ENCODE measurements at places on chromosomes 13 and 19.
A peak's percentile ranks its signal among the peaks of the same experiment; 100 is the strongest.

DNA sequence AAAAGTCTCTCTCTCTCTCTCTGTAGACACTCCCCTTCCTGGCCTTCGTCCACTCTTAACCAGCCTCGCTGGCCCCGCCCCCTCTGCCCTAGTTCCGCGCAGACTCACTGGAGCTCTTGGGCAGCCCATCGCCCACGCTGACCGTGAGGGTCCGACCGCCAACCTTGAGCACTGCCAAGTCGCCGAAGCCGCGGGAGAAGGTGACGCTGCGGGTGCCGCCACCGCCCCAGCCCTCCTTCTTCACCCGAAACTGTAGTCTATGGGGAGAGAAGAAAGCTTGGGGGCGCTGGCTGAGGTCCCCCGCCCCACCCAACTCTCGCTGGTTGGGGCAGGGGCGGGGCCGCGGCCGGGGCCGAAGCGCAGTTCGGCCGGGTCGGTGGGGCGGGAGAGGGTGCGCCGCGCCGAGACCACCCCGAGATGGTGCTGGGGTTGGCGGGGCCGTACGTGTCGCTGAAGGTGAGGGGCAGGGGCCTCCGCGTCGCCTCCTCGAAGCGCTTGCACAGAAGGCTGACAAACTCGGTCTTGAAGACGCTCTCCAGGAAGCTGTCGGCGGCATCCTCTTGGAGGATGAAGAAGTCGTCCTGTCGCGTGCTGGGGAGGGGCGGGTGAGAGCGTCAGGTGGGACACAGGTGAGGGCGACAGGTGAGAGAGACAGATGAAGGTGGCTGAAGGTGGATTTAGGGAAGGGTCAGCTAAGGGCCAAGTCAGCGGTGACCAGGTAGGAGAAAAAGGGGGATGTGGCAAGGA is 12.6 kb upstream of the ZNF414 start:
- DNase-seq = peak; percentile 94

- DNase-seq = peak; percentile 71
Observed at GRCh38 chr13:94369972-94370436, 109.5 kb downstream of the DCT start.

DNA sequence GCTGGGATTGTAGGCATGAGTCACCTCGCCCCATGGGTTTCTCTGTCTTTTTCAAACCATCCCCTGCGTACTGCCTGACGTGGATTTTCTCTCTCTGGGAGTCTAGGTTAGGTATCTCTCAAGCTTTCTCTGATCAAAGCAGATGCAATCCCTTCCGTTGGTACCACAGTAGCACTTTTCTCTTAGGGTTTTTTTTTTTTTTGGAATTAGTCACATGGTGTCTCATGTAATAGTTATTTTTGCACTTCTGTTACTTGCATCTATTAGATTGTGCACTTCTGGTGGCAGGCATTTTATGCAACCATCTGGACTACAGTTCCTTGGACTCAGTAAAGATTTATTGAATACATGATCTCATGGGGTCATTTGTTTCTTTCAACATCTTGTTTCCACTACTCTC is 72.1 kb downstream of the GPC6 start:
- DNase-seq = no peak

DNA sequence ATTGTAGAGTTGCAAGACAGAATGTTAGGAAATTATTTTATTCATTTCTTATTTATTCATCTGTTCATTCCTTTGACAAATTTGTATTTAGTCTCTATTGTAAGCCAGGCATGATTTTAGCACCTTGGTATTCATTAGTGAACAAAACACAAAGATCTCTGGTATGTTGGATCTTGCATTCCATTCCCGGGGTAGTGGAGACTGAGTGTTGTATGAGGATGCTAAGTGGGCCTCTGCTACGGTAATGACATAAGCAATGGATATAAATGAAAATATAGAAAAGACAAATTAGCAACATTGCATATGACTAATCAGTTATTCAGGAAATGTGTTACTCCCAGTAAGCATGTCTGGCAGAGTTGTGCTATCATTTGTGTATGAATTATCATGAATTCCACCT is 449.3 kb downstream of the PCDH17 start:
- DNase-seq = no peak

- no peak for DNase-seq
Observed at GRCh38 chr13:22200440-22200839, 529.6 kb downstream of the FGF9 start.

GRCh38 chr13:104737713-104738112 is 1671.5 kb upstream of the SLC10A2 start:
- DNase-seq = peak; percentile 3

GRCh38 chr13:40673414-40673813 is 7.0 kb upstream of the FOXO1 start:
- DNase-seq = no peak

- no peak for DNase-seq
Observed at GRCh38 chr19:14494411-14494810, 1.5 kb downstream of the GIPC1 start.

GRCh38 chr13:44434766-44435141 is 61.1 kb downstream of the SERP2 start:
- DNase-seq = no peak

- peak; percentile 49 for DNase-seq
Observed at GRCh38 chr19:14563989-14564651, 7.7 kb downstream of the NDUFB7 start.

GRCh38 chr19:9668544-9668943 is 6.4 kb downstream of the ZNF562 start:
- DNase-seq = no peak

- DNase-seq = peak; percentile 18
Observed at GRCh38 chr13:21576426-21576825, 27.5 kb downstream of the MICU2 start.

DNA sequence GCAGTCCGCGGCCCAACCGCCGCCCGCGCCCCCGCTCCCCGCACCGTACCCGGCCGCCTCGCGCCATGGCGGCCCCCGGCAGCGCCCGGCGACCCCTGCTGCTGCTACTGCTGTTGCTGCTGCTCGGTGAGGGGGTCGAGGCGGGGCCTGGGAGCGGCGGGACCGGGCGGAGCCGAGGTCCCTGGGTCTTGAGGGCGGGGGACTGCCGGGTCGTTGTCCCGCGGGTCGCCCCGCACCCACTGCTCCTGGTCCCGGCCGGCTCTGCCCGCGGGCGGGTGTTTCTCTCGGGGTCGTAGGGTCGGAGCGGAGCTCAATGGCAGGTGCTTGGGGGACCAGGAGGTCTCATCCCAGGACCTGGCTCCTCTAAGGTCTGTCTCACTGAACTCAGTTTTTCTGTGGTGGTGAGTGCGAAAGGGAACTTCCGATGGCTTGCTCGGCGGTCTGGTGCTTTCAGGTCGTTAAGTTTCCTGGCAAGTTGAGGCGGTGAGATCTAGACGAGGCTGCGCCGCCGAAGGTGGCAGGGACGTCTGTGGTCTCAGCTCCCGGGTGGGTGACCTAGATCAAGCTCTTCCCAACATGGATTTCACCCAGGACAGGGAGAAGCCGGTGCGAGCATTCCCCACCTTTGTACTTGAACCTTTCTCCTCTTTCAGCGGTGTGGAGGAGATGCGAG is 467 bp downstream of the LAMP1 start:
- DNase-seq = peak; percentile 37

- DNase-seq = peak; percentile 94
Observed at GRCh38 chr13:30880856-30881155, 25.3 kb upstream of the MEDAG start.

DNA sequence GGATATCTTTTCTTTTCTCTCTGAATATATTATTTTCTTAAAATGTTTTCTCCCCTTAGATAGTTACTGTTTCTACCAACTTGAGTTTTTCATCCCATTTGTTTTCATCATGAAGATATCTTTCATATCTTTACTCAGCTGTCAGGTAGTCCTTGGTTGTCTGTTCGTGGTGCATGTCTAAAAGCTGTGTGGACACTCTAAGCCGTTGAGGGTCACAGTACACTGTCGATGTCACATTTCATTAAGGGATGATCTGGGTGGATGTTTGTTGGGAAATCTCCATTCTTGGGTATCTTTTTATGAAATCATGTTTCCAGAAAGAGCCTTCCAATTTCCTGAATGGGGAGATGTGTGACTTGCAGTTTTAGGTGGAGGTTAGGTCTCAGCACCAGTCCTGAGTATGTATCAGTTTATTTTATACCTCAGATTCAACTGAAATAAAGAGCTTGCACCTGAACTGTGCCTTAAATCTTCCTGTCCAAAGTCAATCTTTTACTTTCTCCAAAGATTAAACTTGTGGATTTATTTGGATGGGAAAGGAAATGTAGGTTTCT is 23.2 kb downstream of the ZMYM2 start:
- DNase-seq = no peak

- DNase-seq = peak; percentile 36
Observed at GRCh38 chr19:45402298-45403061, 2.4 kb downstream of the PPP1R13L start.

DNA sequence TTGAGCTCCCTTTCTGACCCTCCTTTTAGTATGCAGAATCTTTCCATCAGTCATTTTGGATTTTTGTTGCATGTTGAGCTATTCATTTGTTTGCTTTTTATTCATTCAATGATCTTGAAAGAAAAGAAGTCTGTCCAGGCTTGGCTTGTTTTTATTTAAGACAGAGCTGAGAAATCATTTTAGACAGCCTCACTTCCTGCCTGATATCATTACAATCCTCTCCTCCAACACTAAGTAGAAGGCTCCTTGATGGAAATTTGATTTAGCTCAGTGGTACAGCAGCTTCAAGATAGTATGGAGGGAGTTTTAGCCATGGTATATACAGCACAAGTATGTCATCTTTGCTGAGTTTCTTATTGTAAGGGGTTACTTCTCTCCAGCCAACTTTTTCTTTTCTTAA is 28.4 kb downstream of the MBNL2 start:
- peak; percentile 46 for DNase-seq

DNA sequence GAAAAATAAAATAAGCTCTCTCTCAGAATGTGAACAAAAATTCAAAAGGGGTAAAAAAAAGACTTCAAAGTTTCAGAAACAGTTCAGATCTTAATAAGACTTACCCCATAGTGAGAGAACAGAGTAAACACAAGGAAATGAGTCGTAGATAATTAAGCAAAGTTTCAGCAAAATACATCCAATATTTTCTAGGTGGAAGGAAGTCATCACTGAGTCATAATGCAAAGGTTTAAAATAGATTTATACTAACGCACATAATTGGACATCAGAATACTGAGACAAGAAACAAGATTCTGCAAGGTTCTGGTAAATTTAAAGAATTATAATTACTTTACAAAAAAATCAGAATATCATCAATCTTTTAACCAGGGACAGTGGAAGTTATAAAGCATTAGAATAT is 1370.7 kb upstream of the ATXN8OS start:
- no peak for DNase-seq

- DNase-seq = peak; percentile 69
Observed at GRCh38 chr19:48152551-48152950, 17.6 kb downstream of the LIG1 start.

DNA sequence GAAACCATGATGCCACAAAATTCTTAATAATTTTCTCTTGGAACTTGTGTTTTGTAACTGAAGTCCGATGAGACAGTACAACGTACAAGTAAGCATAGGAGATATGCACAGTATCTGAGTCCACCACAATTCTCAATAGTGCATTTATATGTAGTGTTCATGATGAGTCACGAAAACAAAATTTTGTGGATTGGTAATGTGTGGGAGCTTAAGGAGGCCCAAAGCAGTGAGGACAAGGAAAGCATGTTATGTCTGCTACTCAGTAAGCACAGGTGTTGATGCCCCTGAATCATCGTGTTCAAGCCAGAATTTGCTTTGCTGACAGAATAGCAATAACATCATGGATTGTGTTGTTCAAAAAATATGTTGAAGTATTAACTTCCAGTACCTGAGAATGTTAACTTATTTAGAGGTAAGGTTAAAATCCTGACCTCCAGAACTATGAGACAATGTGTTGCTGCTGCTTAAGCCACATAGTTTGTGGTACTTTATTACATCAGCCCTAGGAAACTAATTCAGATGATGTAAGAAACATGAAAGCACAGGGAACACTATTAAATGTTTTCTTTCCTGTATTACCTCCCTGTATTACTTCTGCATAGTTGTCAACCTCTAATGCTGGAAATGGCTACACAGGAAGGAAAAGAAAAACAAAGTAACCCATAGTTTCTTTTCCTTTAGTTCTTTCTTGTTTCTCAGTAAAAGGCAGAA is 201.3 kb downstream of the SLITRK6 start:
- DNase-seq = peak; percentile 2

- DNase-seq = no peak
Observed at GRCh38 chr13:110343241-110343865, 36.3 kb downstream of the COL4A2 start.

DNA sequence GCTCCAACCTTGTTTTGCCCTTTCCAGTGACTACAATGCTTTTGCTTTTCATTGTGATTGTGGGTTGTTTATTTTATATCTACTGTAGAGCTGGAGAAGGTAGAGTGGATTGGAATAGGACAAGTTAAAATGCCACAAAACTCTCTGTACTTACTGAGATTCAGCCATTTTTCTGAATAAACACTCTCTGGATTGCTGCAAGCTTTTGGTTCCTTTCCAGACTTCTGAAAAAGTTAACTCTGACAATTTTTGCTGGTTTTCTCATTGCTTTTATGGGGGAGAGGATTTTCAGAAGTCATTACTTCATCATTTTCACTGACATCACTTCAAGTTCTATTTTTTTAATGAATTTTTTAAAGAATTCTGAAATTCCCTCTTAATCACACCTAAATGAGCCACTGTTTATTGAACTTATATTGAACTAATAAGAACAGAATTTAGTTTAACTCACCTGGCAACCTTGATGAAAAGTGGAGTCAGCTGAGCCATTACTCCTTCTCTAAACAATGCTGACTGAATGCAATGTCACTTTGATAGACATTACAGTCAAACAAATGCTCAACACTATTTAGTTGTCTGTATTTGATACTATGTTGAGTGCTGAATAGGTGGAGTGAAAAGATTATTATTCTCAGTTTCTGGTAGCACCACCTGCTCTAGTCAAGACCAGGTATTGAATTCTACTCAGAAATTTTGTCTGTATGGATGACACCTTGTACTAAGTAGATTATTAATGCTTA is 303.5 kb downstream of the DLEU7 start:
- DNase-seq = no peak

DNA sequence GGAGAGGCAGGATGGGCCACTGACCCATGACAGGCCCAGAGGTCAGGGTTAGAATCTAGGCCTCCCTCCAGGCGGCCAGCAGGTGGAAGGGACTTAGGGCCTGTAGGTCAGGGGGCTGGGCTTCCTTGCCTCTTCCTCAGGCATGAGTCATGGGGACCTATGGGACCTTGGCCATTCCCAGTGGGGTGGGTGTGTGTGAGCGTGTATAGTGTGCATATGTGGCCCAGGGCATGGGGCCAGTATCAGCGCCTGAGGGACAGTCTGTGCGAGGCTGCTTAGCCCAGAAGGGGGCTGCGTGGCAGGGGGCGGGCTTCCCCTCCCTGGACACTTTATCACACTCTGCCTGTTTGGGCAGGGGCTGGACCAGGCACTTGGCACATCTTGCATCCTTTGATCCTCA is 13.3 kb downstream of the KCTD15 start:
- DNase-seq = peak; percentile 38
